ENCODE measurements at places on chromosomes 4 and X.

DNA sequence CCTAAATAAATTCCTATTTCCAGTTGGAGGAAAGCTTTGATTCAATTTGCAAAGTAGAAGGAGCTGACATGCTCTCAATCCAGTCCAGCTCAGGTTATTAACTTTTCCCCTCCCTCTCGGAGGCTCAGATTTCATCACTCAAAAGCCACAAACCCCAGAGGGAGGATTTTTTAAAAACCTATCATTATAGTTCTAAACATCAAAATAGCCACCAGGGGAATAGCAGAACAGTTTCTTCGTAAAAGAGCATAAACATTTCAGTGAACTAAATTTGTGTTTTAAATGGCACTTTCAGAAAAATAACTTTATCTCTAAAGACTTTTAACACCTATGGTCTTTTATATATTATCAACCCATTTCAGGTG lies 8.8 kb downstream of the GPRIN3 start:
- no peak for DNase-seq

DNA sequence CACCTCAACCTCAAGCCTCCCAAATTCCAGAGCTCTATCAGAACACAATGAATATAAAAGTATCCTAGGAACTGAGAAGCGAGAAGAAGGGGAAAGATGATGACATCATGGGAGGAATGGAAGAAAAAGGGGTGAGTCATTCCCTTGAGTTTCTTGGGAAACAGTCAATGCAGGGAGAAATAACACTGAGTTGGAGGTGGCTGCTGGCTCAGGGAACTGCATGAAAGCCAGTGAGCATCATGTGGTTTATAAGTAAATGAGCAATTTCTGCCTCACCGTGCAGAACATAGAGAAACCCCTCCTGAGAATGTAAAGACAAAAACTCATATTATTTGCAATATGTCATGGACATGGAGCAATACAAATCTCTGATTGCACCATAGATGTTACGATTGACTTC lies 73.3 kb downstream of the SHOX start:
- no peak for DNase-seq

DNA sequence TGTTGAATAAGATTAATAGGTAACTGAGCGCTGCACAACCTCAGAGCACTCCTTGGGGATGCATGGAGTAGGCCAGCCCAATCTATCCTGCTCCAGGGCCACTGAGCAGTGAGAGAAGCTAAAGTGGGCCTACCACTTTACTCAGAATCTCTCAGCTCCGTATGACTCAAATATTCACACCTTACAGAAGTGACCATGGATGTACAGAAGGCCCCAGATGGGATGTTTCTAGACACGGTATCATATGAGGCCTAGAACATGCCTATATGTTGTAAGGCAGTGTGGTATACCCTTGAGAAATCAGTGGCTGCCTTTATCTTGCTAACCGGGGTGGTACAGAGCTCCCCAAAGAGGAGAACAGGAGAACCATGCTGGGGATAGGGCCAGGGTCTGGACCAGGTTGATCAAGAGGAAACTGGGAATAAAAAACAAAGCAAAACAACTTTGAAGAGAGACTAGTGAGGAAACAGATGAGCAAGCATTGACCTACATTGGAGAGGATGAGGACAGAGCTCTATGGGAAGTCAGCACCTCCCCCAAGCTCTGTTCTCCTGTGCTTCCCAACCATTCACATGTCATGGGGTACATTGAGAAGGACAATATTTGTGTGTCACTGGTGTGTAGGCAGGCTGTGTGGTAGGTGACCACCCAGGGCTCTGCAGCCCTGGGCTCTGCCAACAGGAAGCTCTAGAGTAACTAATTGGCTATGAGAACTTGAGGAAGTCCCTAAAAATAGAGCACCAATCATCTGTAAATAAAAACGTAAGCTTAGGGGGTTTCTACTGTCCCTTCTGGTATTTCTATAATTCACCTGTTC lies 31.4 kb downstream of the HOPX start:
- no peak for DNase-seq

DNA sequence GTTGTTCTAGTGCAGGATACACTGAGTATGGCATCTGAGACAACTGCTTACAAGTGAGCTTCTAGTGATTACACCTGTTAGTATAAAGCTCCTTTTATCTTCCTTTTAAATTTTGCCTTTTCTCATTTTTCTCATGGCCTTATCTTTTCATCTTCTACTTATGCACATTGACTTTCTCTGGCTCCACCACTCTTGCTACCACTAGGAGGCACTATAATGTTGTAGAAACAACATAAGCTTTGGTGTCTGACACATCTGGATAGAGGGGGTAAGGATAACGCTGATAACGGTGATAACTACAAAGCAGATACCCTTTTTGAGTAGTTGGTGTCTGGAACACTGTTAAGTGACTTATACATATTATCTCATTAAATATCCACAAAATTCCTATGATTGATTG lies 187.4 kb upstream of the TEX13C start:
- peak; percentile 23 for DNase-seq

DNA sequence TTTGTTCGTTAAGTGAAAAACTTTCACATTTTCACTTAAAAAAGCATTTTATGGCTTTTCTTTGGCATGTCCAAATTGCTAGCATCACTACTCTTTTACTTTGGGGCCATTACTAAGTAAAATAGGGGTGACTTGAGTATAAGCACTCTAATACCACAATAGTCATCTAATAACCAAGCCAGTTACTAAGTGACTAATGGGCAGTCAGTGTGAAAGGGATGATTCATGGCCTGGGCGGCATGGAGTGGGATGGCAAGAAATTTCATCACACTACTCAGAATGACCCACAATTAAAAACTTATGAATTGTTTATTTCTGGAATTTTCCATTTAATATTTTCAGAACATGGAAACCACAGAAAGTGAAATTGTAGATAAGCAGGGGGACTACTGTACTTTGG lies 60.9 kb downstream of the BMP15 start:
- no peak for DNase-seq

DNA sequence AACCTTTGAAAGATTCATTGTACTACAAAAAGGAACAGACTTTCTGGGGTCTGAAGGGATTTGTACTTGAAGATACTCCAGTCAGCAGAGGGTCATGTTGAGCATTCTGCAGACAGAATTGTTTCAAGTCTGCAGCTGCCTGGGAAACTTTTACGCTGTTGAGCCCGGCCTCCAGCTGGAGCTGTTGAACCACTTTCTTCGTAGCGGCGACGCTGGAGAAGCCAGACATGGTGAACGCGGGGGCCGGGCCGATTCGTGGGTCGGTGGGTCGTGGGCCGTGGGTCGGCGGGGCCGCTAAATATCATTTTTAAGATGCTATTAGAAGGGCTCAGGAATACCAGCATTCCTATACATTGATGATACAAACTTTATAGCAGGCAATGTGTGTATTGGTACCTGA lies 12.0 kb upstream of the RTL9 start:
- no peak for DNase-seq

DNA sequence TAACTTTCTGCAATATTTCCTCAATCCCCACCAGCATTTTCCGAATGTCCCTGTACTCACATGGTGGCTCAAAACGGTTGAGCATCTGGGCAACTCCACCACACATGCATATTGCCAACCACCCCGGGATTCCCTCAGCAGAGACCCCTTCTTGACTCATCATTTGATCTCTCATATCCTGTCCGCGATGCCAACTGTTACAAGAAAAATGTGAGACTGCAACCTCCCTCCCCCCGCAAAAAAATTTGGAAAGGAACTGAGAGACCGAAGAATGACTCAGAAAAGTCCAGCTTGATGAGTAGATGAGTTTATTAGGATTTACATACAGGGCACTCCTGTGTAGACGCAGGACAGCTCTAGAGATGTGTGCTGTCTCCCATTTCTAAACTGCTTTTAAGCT lies 561.4 kb downstream of the ZIC3 start:
- no peak for DNase-seq

DNA sequence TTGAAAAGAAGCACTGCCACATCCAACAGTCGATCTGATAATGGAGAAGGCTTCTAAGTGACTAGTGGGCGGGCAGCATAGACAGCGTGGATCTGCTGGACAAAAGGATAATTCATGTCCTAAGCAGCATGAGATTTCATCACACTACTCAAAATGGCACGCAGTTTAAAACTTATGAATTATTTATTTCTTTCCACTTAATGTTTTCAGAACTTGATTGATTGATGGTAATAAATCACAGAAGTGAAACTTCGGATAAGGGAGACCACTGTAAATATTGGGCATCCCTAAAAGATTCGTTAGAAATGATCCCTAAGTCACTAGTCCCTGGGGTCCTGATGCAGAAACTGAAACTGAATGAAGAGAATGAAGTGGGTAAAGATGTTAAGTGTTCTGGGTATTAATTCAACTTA lies 93.0 kb upstream of the ANK2 start:
- DNase-seq = no peak

GRCh38 chr4:24108567-24108966 lies 218.7 kb upstream of the PPARGC1A start:
- DNase-seq = no peak

DNA sequence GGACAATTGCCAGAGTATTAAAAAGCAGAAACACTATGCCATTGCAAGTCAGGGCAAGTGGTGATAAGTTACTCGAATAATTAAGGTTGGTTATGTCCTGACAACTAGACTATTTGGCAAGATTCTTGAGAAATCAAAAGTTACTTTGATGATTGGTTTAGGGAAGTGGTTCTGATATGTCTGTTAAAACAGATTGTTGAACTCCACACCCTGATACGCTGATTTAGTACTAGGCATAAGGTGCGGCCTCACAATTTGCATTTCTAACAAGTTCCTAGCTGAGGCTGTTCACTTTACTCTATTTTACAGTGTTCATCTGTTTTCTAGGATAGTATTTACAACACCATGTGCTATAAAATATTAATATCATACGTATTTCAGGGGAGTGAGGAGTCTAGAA lies 12.5 kb downstream of the GABRA4 start:
- no peak for DNase-seq

DNA sequence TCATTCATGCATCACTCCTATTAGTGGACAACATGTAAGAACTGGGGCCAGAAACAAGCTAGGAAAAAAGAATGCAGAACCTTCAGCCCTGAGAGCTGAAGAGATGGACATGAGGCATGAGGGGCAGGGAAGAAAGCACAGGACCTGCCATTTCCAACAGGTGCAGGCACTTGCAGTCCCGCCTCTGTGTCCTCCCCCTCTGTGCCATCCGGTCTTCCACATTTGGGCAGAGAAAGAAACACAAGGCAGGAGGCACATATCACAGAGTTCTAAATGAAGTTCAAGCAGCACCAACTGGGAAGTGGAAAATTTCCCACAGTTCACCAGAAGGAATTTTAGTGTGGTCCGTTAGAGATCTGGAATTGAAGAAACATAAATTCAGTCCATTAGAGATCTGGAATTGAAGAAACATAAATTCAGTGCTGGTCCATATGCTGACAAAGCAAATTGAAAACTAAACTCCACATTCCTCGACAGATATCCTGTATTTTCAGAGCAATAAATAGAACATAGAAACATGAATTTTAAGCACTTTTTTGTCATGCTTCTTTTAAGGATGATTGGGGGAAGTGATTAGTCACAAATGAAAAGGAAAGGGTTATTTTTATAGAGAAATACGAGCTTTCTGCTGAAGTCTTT lies 57.2 kb upstream of the DAPP1 start:
- DNase-seq = no peak

DNA sequence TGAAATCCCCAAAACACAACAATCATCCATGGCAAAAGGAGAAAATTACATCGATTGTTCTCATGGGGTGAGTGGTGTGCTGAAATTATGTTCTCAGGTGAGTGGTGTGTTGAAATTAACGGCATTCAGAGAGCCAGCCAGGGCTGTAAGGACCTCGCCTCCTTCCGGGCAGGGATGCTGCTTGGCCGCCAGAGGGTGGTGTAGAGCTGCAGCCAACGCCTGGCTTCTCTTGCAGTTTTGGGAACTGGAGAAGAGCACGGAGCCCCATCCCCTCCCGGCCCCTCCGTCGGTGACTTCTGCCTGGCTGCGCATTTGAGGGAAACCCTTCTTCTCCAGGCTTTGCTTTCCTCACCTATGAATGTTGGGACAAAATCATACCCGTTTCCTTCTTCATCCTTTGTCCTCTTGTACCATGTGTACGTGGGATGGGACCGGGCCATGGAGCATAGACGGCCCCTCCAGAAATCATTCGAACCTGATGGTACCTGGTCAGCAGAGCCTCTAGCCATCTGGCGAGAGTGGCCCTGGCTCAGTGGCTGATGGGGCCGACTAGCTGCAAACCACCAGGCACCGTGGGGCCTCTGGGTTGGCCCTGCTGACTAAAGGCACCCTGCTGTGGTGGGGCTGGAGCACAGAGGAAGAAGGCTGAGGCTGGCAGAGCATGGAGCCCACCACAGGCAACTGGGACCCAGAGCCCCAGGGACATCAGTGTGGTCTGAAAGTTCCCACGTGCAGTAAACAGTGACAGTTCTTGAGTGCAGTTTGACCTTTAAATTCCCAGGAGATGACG lies 28.4 kb downstream of the TRMT44 start:
- DNase-seq = peak; percentile 50

DNA sequence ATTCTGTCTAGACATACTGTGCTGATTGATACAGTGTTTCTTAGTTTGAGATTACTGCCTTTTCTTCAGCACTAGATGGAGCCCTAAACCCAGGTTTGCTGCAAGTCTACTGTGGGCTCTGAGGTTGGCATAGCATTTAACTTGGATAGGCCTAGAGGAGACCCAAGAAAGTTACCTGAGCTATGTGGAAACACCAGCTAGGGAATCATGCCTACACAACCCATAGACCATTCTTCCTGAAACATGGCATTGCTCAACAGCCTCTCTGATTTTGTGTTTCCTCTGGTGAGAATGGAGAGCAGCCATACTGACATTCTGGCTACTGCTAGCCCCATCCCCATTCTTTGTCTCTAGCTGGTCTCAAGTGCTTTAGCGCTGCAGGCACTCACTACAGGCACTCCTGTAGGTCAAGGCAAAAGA lies 287.7 kb upstream of the PCDH18 start:
- DNase-seq = peak; percentile 32

DNA sequence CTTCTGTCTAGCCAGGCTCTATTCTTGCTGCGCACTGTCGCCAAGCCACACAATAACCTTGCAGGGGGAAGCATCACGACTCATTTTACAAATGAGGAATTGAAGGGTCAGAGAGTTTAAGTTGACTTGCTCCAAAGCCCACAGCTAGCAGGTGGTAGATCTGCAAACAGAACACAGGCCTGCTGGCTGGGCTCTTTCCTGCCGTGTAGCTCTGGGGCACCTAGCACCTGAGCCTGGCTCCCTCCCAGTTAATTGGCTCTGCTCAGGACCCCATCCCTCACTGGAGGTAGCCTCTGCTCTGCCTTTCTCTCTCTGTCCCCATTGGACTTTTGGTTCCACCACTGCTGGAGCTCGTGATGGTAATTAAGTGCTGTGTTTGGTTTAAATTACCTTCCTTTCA lies 98.5 kb downstream of the NSUN7 start:
- peak; percentile 99 for DNase-seq

GRCh38 chrX:103565197-103565596 lies 20.1 kb upstream of the TCEAL4 start:
- no peak for DNase-seq

DNA sequence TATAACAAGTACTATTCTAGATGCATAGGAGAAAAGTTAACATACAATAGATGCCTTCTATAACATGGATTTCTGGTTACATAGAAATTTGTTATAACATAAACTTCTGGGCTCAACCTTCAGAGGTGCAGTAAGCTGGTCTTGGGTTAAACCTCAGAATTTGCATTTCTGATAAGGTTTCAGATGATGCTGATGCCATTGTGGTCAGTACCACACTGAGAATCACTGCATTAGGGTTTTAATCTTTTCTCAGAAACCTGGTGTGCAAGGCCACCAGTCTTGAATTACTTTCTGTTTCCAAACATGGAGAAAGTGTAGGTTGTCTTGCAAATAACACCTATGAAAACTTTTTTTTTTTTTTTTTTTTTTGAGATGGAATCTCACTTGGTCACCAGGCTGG lies 146.2 kb downstream of the SPOCK3 start:
- DNase-seq = no peak
